SJSA1 (cell line): ENCODE measurements at places on chromosomes 2 and 18.

GRCh38 chr18:34467058-34467457 is 242.3 kb upstream of the NOL4 start:
- no peaks in the 10 kb centered on the region for H3K4me1 ChIP-seq
- no peak overlapping the region for H3K27ac ChIP-seq
- peaks cover 4% of the 10 kb centered on the region for H3K27me3 ChIP-seq

- H3K27me3 ChIP-seq: no peaks in the 10 kb centered on the region
- H3K4me3 ChIP-seq: no peak overlapping the region
- H3K27ac ChIP-seq: peak overlapping the region; percentile 93
- H3K4me1 ChIP-seq: peaks cover 60% of the 10 kb centered on the region
- peak; percentile 66 for DNase-seq
- no peaks in the 10 kb centered on the region for H3K36me3 ChIP-seq
Observed at GRCh38 chr18:362311-363290, 94.8 kb upstream of the THOC1 start.

DNA sequence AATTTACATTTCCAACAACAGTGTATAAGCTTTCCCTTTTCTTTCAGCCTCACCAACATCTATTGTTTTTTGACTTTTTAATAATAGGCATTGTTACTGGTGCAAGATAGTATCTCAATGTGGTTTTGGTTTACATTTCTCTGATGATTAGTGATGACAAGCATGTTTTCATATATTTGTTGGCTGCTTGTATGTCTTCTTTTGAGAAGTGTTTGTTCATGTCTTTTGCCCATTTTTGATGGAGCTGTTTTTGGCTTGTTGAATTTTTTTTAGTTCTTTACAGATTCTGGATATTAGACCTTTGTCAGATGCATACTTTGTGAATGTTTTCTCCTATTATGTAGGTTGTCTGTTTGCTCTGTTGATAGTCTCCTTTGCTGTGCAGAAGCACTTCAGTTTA is 32.1 kb downstream of the PROKR1 start:
- H3K36me3 ChIP-seq: no peaks in the 10 kb centered on the region
- 0 out of 2 replicates have a peak, but pooled peaks cover 4% of the 10 kb centered on the region for H3K27me3 ChIP-seq
- H3K27ac ChIP-seq: no peak overlapping the region
- DNase-seq: no peak
- H3K4me3 ChIP-seq: no peak overlapping the region
- no peaks in the 10 kb centered on the region for H3K4me1 ChIP-seq

- H3K4me1 ChIP-seq: peaks cover 5% of the 10 kb centered on the region
- H3K27ac ChIP-seq: no peak overlapping the region
- no peak for DNase-seq
- H3K36me3 ChIP-seq: peaks cover 15% of the 10 kb centered on the region
- no peaks in the 10 kb centered on the region for H3K27me3 ChIP-seq
Observed at GRCh38 chr2:236209535-236209934, 41.3 kb upstream of the GBX2 start.

GRCh38 chr2:7428454-7429204 is 511.4 kb downstream of the RNF144A start:
- no peaks in the 10 kb centered on the region for H3K4me1 ChIP-seq
- no peak overlapping the region for H3K27ac ChIP-seq
- H3K27me3 ChIP-seq: no peaks in the 10 kb centered on the region; the same call in 1 of the 2 replicates
- H3K36me3 ChIP-seq: no peaks in the 10 kb centered on the region
- DNase-seq: no peak

DNA sequence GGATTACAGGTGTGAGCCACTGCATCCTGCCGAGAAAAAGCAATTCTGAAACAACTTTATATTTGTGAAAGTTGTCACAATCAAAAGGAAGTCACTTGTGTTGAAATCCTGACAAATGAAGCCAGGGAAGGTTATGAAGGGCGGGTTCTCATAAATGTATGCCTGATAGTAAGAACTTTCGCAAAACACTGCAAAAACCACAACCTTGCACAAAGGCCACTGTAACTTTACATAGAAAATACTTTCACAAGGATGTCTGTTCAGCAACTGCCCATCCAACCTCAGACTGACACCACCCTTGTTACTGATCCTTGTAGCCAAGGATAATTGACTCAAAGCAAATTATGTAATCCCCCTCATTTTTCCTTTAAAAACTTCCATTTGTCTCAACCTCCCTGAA is 90.6 kb downstream of the SLC4A3 start:
- H3K27ac ChIP-seq: no peak overlapping the region
- H3K27me3 ChIP-seq: no peaks in the 10 kb centered on the region
- no peak overlapping the region for H3K4me3 ChIP-seq
- no peaks in the 10 kb centered on the region for H3K36me3 ChIP-seq

DNA sequence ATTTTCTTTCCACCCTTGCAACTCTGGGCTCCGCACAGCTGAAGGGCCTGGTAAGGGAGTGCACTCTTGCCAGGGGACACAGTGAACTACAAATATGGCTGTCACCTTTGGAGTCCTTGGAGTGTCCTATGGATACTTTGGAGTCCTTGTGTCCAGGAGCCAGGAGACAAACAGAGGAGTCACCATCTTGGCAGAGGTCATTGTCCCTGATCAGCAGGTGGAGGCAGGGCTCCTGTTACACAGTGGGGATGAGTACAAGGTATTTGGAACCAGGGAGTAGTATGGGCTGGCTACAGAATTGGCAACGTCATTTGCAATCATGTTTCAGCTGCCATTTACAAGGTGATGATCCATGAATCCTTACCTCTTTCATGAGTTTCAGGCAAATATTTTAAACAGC is 132.5 kb downstream of the FAM161A start:
- no peaks in the 10 kb centered on the region for H3K4me1 ChIP-seq
- no peak overlapping the region for H3K4me3 ChIP-seq
- no peaks in the 10 kb centered on the region for H3K36me3 ChIP-seq
